Stimulated activated CD8-positive, alpha-beta memory T cell treated with anti-CD3 and anti-CD28 coated beads, Interleukin-4, amount 100 ng/mL, for 1 hour (primary cell): ENCODE measurements at places on chromosomes 12 and 14.

DNA sequence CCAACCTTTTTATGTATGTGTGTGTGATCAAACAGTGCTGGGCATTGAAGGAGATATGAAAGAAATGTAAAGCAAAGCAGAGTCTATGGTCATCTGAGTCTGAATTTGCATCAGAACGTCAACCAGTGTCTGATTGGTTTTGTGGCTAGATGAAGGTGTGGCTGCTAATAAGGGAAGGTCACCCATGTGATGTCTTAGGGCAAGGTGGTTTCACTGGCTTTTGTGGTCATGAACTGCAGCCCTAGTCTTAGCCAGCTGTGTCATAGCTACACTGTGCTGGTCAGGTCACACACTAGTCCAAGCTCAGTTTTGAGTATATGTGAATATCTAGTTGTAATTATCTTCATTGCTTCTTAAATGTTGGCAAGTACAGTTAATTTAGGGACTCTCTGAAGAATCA, 105.8 kb downstream of the TGFB3 start:
- no peak for DNase-seq

GRCh38 chr12:120767071-120768024, 41.7 kb downstream of the ACADS start:
- no peak for DNase-seq

GRCh38 chr14:51681411-51681810, 29.7 kb downstream of the FRMD6 start:
- DNase-seq: no peak

DNA sequence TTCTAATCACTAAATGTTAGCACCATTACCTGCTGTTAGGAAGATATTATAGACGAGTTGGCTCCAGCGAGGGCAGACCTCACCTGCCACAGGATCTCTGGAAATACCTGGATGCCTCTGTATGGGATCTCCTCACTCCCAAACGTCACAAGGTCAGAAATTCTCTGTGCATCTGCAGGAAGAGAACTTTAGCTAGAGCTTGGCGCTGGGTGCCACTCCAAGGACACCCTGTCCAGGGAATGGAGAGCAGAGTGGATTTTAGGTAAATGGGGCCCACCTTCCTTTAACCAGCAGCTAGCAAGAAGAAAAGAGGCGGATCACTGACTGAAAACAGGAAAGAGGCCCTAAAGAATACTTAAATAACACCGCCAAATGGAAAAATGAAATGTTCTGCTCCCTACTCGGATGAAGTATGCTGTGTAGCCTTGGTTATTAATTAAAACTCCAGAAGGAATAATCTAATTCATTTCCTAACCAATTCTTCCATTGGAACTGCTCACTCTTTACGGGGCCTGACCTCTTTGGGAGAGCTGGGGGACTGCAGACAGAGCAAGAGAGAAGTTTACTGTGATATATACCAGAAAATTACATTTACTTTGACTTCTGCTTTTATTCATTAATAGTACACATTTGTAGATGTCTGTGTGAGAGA, 4.2 kb upstream of the FOXG1 start:
- DNase-seq: no peak

- DNase-seq: no peak
Measured at GRCh38 chr14:85016496-85016895, 513.4 kb upstream of the FLRT2 start.

DNA sequence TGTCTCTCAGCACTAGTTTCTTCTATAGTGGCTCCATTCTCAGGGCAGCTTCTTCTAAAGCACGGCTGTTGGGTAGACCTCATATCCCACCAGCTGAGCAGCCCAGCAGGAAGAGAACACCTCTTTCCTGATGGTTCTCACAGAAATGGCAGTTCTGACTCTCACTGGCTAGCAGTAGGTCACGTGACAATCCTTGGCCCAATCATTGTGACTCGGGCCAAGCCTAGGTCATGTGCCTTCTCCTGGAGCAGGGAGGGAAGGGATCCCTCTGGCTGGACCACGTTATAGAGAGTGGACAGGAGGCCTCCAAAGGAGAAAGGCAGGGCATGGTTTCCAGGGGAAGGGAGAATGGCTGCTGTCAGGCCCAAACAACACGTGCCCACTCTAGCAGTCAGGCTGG, 149.1 kb downstream of the AACS start:
- DNase-seq: no peak

DNA sequence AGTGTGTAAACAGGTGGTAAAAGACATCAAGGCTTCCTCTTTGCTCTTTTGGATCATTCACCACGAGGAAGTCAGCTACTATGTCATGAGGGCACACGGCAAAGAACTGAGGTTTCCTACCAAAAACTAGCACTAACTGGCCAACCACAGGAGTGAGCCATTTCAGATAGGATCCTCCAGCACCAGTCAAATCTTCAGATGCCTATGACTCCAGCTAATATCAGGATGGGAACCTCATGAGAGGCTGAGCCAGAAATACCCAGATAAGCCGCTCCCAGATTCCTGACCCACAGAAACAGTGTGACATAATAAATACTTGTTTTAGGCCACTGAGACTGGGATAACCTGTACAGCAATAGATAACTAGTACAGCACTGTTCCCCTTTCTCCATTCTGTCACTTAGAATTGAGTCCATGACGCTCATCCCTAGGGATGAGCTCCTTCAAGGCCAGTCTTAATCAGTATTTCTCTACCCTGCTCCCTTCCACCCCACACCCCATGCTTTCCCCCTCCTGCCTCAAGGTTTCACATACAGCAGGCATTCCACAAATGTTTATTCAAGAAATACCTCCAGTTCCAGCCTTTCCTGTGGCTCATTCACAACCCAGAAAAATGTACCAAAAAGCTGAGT, 68.4 kb downstream of the PPM1H start:
- DNase-seq: no peak

DNA sequence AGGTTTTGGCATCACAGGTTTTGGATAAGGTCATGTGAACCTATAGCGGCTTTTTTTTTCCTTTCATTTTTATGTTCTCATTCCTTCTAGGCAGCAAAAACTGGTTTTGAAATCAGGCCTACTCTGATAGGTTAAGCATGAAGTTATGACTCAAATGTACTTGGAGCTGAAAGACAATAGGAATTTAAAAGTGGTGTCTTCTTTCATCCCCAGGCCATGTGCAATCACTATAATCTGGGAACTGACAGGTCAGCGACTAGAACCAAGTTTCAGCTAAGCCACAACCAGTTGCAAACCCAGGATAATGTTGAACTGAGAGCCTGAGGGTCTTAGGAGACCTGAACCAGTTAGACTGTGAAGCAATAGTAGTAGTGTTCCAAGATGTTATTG, 74.3 kb downstream of the ANO6 start:
- DNase-seq: no peak

- no peak for DNase-seq
Measured at GRCh38 chr14:60346706-60347105, 97.7 kb downstream of the PPM1A start.

DNA sequence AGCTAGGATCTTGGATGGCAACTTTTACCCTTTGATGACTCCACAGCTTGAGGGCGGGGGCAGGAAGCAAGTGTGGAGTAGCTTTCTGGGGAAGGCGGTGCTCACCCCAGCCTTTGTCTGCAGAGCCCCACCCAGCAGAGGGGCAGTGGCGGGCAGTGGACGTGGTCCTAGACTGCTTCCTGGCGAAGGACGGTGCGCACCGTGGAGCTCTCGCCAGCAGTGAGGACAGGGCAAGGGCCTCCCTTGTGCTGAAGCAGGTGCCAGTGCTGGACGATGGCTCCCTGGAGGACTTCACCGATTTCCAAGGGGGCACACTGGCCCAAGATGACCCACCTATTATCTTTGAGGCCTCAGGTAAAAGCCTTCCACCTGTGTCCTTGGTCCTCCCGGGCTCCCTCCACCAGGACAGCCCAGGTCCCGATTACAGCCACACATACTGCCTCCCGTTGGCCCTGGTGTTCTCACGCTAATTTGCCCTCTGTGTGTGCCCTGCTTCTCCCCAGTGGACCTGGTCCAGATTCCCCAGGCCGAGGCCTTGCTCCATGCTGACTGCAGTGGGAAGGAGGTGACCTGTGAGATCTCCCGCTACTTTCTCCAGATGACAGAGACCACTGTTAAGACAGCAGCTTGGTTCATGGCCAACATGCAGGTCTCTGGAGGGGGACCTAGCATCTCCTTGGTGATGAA, 1.2 kb downstream of the TAPBPL start:
- DNase-seq: no peak
